Stimulated activated memory B cell treated with anti-CD40 and anti-IgM and Interleukin-4, amounts not matched to agents 10 μg/mL and 1 μg/mL and 100 μg/mL, for 72 hours (primary cell): ENCODE measurements at places on chromosomes 11 and 22.

- ATAC-seq: peak; percentile 76
Observed at GRCh38 chr22:37244114-37244921, at the start of gene RAC2. Gene RAC2 (minus strand): TSS chr22:37244269. CDS start chr22:37244148, 121 bp downstream.

DNA sequence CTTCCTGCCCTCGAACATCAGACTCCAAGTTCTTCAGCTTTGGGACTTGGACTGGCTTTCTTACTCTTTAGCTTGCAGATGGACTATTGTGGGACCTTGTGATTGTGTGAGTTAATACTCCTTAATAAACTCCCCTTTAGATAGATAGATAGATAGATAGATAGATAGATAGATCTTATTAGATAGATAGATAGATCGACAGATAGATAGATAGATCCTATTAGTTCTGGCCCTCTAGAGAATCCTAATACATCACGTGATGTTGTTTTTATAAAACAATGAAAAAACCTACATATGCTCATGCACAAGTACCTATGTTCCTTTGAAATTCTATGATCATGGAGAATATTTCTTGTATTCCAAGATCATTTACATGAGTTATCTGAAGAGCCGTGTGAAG, 23.9 kb downstream of the APOBEC3H start:
- ATAC-seq: no peak

DNA sequence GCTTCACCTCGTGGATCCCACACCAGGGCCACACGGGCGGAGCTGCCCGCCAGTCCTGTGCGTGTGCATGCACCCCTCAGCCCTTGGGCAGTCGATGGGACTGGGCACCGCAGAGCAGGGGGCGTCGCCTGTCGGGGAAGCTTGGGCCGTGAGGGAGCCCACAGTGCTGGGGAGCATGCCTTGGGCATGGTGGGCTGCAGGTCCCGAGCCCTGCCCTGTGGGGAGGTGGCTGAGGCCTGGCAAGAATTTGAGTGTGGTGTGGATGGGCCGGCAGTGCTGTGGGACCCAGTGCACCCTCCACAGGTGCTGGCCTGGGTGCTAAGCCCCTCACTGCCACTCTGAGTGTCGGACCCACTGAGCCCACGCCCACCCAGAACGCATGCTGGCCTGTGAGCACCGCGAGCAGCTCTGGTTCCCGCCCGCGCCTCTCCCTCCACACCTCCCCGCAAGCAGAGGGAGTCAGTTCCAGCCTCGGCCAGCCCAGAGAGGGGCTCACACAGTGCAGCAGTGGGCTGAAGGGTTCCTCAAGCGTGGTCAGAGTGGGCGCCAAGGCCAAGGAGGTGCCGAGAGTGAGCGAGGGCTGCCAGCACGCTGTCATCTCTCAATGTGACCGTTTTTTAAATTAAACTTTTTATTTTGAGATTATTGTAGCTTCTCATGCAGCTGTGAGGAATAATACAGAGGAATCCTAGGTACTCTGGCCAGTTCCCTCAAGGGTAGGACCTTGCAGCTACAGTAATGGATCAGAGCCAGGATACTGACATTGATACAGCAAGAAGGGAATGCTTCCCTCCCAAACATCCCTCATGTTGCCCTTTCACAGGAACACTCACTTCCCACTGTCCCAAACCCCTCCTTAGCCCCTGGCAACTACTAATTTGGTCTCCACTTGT, 127.7 kb downstream of the CRYBB2 start:
- ATAC-seq: no peak

DNA sequence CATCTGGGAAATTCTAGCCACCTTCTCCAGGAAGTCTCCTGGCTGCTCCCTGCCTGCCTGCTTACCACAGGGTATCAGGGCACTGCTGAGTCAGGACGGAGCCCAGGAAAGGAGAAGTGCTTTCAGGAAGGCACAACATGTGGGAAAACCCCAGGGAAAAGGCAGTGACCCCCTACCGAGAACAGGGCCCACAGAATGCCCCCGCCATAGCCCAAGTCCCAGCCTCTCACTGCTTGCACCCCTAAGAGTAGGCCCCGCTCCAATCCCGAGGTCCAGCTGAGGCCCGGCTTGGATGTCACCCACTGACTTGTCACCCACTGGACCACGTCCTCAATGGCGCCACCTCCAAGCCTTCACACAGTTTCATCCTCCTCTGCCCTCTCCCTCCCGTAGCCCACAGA, 34.1 kb downstream of the ARAP1 start:
- no peak for ATAC-seq

DNA sequence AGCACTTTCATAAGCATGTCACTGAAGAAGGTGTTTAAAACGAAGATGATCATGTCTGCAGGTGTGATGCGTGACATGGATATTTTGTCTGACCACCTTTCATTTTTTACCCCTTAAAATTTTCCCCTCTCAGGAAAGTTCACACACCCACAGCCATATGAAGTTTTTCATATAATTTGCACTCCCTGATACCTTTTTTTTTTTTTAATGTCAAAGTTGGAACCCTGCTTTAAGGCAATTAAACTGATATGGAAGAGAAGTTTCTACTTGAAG, 104.6 kb downstream of the ATXN10 start:
- no peak for ATAC-seq

GRCh38 chr11:96228473-96228891, 114.5 kb downstream of the MAML2 start:
- ATAC-seq: no peak

- no peak for ATAC-seq
Observed at GRCh38 chr11:134537941-134538340, 125.9 kb upstream of the B3GAT1 start.

DNA sequence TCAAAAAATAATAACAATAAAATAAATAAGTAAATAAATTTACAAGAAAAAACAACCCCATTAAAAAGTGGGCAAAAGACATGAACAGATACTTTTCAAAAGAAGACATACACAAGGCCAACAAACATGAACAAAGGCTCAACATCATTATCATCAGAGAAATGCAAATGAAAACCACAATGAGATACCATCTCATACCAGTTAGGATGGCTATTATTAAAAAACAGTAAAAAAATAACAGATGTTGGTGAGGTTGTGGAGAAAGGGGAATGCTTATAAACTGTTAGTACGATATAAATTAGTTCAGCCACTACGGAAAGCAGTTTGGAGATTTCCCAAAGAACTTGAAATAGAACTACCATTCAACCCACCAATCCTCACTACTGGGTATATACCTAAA, 44.6 kb downstream of the PRCP start:
- no peak for ATAC-seq

GRCh38 chr22:40348025-40348658, 1.8 kb downstream of the ADSL start:
- ATAC-seq: no peak

- ATAC-seq: no peak
Observed at GRCh38 chr22:50320116-50320515, 6.7 kb downstream of the DENND6B start.

GRCh38 chr11:10349281-10349665, 44.4 kb downstream of the ADM start:
- no peak for ATAC-seq

DNA sequence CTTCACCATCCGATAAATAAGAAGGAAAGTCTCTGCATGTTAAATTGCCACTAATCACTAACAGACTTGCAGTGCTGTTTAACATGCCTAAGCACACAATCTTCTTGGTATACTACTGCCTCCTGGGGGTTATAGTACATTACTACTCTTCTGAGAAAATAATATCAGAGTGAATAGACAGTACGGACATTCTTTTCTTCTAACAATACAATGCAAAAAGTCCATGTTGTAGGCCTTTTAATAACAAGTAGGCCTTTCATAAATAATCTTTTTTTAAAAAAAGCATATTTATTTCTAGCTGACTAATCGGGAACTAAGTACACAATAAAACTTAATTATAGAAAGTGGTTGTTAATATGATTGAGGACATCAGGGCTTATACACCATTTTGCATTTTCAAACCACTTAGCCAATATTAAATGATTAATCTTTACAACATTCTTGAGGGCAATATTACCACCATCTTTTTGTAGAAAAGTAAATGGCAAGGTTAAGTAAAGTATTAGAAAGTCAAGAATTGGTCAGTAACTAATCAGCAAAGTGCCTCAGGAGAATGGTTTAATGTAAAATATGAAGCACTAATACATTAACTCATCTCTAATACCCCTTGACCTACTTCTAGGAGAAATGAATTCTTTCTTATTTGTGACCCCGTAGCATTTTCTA, 84.7 kb downstream of the TTC28 start:
- peak; percentile 57 for ATAC-seq

- ATAC-seq: no peak
Observed at GRCh38 chr11:122032317-122032716, 83.7 kb downstream of the BLID start.

DNA sequence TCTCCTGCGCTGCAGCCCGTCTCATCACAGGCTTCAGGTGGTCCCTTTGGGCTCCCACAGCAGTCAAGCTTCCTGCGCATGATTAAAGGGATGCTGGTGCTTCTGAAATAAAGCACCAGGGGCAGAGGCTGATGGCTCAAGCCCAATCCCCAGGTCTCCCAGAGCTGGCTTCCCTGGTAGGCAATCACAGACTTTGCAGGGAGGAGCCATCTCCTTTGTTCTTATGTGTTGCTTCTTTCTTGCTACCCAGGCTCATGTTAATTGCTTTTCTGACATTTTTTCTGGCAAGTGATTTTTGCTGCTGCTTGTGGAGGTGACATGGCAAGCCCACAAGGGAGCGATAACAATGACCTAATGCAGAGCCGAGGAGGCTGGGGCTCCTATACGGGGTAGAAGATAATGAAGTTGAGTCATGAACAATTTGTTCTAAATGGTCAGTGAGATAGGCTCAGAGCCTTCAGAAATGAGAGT, 25.2 kb upstream of the PLET1 start:
- no peak for ATAC-seq

- ATAC-seq: no peak
Observed at GRCh38 chr11:128592454-128592853, 5.1 kb upstream of the ETS1 start.

DNA sequence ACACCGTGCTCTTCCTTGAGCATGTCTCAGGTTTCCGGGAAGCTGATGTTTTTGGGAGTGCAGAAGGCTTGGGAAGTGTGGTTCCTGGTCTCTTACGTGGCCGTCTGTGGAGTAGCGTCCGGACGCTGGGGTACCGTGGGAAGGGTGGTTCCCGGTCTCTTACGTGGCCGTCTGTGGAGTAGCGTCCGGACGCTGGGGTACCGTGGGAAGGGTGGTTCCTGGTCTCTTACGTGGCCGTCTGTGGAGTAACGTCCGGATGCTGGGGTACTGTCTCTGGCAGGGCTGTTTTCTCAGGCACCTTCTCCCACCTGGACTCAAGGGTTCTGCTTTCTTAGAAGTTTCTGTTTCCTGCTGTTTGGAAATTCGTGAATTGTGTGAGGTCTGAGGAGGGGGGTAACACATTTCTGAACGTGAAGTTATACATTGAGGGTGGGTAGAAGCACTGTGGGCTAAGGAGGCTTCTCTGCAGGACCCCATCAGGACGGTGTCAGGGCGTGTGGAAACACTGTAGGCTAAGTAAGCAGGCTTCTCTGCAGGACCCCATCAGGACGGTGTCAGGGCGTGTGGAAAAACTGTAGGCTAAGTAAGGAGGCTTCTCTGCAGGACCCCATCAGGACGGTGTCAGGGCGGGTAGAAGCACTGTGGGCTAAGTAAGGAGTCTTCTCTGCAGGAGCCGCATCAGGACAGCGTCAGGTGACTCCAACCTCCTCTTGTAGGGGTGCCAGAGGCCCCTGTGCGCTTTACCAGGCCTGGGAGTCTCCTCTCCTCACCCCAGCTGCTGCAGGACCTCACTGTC, 5.3 kb upstream of the IFITM3 start:
- ATAC-seq: no peak

GRCh38 chr11:36389811-36390210, 93.7 kb downstream of the PRR5L start:
- peak; percentile 81 for ATAC-seq

DNA sequence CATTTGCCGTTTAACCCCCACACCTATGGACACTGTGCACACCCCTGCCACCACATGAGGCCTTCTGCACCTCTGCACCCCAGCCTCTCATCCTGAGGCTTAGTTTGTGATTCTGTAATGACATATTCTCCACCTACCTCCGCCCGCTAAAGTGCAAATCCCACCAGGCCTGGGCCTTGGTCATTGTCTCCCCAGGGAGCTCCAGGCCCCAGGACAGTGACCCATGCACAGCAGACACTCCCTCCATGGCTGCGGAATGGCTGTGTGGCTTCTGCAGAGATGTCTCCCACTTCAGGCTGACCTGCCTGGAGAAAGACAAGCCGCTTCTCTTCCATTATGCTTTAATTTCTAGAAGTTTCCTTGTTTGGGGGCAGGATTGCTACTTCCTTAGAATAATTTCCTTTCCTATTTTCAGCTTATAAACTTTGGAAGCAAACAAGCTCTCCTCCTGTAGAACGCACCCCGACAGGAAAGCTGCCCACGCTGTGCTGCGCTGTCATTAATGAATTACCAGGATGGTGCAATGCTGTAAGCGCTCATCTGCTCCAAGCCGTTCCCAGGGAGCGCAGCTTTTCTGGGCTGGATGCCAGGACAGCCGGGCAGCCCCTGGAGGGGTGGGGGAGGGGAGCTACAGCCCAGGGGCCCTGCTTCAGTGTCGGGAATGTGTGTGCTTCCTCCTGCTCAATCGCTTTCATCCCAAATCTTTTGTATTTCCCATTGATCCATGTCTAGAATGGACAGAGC, 618.0 kb downstream of the BRD1 start:
- no peak for ATAC-seq

- ATAC-seq: no peak
Observed at GRCh38 chr11:35088676-35089075, 50.3 kb upstream of the CD44 start.

DNA sequence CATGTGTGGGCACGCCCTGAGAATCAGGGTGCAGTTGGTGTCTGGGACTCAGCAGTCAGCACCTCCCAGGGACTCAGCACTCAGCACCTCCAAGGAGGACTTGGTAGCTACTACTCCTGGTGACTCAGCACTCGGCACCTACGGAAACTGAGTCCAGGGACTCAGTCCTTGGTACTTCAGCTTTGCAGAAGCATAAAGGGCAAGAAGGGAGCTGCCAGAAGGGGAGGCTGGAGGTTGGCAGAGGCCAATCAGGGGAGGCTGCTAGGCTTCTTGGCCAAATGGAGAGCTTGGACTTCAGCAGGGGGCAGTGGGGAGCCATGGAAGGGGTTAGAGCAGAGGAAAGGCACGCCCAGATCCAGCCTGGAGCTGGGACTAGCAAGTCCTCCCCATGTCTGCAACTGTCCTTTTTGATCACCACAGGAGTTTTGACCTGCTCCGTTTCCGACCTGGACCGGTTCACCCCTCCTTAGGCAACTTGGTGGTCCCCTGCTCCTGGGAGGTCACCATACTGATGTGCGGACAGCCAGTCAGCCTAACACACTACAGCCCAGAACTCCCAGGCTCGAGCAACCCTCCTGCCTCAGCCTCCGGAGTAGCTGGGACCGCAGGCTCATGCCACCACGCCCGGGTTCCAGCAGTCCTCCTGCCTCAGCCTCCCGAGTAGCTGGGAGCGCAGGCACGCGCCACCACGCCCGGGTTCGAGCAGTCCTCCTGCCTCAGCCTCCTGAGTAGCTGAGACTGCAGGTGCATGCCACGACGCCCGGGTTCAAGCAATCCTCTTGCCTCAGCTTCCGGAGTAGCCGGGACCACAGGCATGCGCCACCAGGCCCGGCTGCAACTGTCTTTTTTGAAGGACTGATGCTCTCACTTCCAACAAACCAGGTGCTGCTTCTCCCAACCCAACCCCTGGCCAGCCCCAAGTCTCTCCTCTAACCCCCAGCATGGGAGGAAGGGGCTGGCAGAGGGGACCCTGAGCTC, 1.5 kb downstream of the ANO9 start:
- no peak for ATAC-seq

GRCh38 chr11:114472661-114473060, 33.4 kb downstream of the REXO2 start:
- ATAC-seq: no peak

GRCh38 chr22:26185190-26185589, 15.9 kb downstream of the SEZ6L start:
- no peak for ATAC-seq
